ENCODE measurements at places on chromosomes 1 and 21. TPM values are rescaled to one million over a fixed set of nuclear protein-coding genes. Genes with fewer than 3 reads are reported as not detected.

Gene CZIB
- 50.6 TPM for total RNA-seq

- DNase-seq, result no peak
Observed at GRCh38 chr1:161200421-161200991, 1.7 kb upstream of the ADAMTS4 start.

Gene ABCD3
- 16.2 TPM for total RNA-seq

GRCh38 chr1:41488040-41488951, 3.8 kb upstream of the EDN2 start:
- DNase-seq, result no peak

GRCh38 chr21:38989745-38990423, 184.2 kb downstream of the ETS2 start:
- DNase-seq, result no peak

DNA sequence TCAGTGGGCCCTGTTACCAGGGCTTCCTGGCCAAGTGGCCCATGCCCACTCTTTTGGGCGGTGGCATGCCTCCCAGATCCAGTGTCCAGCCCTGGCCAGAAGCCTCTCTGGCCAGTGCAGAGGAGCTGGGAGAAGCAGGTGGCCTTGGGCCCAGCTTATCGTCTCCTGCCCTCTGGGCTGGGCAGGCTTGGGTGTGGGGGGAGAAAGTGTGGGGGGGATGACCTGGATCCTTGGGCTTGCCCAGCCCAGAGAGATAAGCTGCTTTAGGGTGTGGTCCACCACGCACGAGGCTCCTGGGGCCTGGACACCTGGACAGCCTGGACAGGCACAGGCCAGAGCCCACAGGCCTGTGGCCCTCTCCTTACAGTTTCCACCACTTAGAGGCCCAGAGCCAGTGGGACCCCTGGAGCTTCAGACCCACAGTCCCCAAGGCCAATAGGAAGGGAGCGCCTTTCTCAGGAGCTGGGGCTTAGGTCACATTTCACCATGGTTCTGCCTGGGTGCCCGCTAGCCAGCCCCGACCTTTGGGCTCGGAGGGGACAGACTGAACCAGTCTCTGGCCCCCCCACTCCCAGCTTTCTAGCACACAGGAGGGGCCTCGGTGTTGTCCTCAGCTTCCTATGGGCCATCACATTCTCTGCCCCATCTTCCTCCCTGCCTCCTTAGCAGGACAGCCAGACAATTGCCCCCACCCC, 1.8 kb downstream of the ESPN start:
- no peak for DNase-seq

GRCh38 chr1:216826646-216827045, 103.4 kb upstream of the ESRRG start:
- no peak for DNase-seq

Gene LRRC38
- total RNA-seq, result 2.5 TPM

Measured in vagina (tissue), 2 donors.